ENCODE measurements at places on chromosomes 5 and 9.
A peak's percentile ranks its signal among the peaks of the same experiment; 100 is the strongest.

- no peak for DNase-seq
Observed at GRCh38 chr9:115104908-115105307, 13.0 kb downstream of the TNC start.

DNA sequence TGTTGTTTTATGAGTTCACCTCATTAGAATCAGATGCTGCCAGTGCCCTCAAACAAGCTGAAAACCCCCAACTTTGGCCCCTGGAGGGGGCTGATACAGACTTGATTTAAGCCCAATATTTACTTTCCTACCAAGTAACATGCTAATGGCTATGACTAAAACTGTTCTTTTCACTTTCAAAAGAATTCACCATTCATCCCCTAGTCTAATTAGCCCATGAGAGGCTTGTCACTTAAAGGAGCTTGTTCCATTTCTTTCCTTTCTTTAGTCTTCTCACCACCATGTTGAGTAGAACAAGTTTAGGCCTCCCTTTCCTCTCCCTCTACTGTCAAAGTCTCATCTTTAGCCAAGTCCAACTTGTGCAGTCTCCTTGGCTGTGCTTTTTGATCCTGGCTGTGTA, 50.4 kb downstream of the EPB41L4B start:
- no peak for DNase-seq

DNA sequence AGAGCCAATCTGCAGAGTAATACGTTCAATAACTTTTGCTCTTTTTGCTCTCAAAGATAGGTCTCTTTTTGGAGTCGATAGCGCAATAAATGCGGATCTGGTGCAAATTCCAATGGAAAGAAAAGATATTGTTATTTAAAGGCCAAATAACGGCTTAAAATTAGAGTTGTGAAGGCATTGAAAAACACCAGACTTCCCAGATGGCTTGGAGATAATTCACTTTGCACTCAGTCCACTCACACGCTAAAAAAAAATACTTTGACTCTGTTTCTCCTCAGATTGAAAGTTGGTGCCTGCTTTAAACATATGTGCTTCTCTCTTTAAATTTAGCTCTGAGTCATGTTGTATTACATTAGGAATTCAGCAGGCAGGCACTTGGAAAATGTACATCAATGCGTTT, 19.5 kb upstream of the MED27 start:
- no peak for DNase-seq

GRCh38 chr5:180487556-180487955, 6.6 kb upstream of the CNOT6 start:
- DNase-seq: no peak

- DNase-seq: no peak
Observed at GRCh38 chr9:125088752-125089151, 54.6 kb downstream of the SCAI start.

DNA sequence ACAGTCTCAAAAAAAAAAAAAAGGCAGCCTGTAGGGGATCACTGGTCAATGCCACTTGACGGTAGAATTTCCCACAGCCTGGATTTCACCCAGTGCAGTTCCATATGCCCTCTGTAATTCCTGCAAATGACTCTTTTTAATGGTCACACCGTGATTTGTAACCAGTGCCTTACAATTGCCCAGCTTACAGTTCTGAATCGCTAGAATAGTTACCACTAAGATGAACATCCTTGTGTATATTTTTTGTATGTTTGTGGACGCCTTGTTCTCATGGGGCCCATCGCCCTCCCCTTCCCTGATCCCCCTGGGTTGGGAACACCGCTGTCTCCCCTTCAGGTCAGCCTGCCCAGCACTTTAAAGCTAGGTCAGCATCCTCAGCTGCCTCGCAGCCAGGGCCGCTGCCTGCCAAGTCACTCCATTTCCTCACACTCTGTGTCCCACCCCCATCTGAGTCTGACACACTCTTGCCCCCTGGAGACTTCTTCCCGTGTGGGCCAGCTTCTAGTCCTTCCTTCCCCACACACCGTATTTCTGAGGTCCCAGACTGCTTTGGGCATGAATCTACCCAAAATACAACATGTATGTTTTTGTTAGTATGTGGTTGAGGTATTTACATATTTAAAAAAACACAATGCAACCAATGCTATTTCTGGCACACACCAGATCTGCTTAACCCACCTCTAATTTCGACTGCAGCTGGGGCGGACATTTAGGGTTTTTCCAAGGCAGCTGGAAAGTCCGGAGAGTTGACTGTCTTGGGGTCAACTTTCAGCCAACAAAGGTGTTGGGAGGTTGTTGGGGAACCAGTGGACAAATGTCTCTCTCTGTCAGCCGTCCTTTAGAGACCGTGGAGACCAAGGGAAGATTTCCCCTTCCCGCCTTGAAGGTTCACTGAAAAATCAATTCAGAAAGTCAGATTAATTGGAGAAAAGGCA, 120.5 kb upstream of the NEK6 start:
- no peak for DNase-seq

GRCh38 chr5:143403593-143404415, at the start of gene NR3C1:
Gene NR3C1, minus strand, starts transcription at chr5:143403686. Its CDS starts 2,847 bp downstream, at chr5:143400839.
- peak; percentile 78 for DNase-seq

DNA sequence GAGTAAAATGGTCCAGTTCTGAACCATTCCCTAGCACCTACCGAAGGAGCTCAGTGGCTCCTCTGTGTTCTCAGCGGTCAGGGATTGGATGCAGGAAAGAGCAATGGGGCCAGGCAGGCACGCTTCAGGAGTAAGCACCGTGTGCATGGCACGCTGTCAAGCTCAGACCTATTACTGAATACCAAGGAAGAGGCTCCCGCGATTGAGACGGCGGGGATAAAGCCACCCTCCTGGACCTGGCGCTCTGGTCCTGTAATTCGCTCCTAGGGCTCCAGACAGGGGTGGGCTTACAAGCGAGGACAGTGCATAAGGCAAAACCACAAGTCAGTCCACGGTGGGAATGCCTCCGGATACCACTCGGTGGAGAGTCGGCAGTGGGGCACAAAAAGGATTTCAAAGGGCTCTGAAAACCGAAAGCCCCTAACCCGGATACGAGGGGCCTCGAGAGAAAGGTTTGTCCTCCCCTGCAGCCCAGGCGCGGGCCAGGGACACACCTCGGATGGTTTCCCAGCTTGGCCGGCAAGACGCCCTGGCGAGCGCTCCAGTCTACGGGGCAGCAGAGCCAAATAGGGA, 988 bp downstream of the OXCT1 start:
- DNase-seq: no peak

All from anterior cingulate cortex (tissue), 58 donors.